ENCODE measurements at places on chromosomes 4 and X. TPM values are rescaled to one million over a fixed set of nuclear protein-coding genes. Genes with fewer than 3 reads are reported as not detected.

- no peaks in the 10 kb centered on the region for H3K36me3 ChIP-seq
- H3K4me3 ChIP-seq = no peak overlapping the region
- H3K4me1 ChIP-seq = peaks cover 3% of the 10 kb centered on the region
- H3K27ac ChIP-seq = no peak overlapping the region
- peaks cover 100% of the 10 kb centered on the region for H3K27me3 ChIP-seq
- DNase-seq = peak; percentile 33
Observed at GRCh38 chr4:8854016-8854415, 17.6 kb downstream of the HMX1 start.

GRCh38 chr4:5639556-5639955, 68.8 kb downstream of the EVC2 start:
- H3K27me3 ChIP-seq = no peaks in the 10 kb centered on the region
- H3K4me1 ChIP-seq = peaks cover 3% of the 10 kb centered on the region
- H3K36me3 ChIP-seq = peaks cover 30% of the 10 kb centered on the region
- no peak overlapping the region for H3K4me3 ChIP-seq
- no peak for DNase-seq

DNA sequence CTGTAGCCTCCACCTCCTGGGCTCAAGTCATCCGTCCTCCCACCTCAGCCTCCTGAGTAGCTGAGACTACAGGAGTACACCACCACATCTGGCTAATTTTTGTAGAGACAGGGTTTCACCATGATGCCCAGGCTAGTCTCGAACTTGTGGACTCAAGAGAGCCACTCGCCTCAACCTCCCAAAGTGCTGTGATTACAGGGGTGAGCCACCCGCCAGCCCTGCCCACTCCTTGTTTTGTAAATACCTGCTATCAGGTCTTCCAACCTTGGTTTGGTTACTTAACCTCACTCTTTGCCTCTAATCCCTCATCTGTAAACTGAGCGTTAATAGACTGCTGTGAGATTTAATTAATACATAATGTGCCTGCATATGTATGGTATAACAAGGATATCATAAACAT, 803 bp downstream of the CNGA1 start:
- H3K27ac ChIP-seq = no peak overlapping the region
- H3K27me3 ChIP-seq = peaks cover 21% of the 10 kb centered on the region
- H3K4me3 ChIP-seq = no peak overlapping the region
- no peak for DNase-seq
- H3K36me3 ChIP-seq = no peaks in the 10 kb centered on the region

The CPE gene
- 13.3 TPM for polyA plus RNA-seq

GRCh38 chrX:72714478-72714916, 391 bp upstream of the PHKA1 start:
- peak; percentile 67 for DNase-seq
- H3K27me3 ChIP-seq = no peaks in the 10 kb centered on the region
- H3K36me3 ChIP-seq = peaks cover 2% of the 10 kb centered on the region
- no peaks in the 10 kb centered on the region for H3K4me1 ChIP-seq
- peak overlapping the region; percentile 50 for H3K4me3 ChIP-seq

DNA sequence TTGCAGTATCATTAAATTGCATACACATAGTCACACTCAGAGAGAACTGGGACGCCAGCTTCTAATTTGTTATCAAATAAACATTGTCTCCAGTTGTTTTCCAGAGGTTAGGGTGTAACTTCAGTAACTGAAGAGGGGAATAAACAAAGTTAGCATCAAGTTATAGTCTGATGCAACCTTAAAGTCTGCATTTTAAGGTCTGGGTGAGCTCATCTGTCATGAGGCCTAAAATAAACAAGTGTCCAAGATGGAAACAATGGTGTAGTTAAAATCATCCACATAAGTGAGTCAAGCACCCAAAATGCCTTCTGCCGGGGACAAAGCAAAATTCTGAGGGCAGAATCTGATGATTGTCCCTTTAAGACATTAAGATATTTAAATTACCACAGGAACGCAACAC, 70.3 kb upstream of the EMCN start:
- peaks cover 9% of the 10 kb centered on the region for H3K4me1 ChIP-seq
- DNase-seq = no peak
- no peak overlapping the region for H3K27ac ChIP-seq
- no peaks in the 10 kb centered on the region for H3K27me3 ChIP-seq
- no peaks in the 10 kb centered on the region for H3K36me3 ChIP-seq

DNA sequence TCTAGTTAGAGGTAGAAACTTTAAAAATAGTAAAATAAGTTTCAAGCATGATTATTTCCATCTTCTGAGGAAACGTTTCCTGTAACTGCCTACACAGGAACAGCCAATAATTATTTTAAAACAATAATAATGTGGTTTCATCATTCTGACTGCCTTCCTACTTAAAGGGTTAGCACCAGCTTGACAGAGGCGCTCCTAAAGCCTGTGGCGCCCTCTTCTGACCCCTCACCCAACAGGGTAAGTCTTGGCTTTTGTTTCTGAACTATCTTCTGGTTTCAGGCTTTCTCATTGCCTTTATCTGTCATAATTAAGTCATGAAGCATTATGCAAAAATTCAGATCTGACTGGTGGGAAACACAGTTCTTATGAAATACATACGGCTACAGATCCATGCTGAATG, 96.7 kb downstream of the ITM2A start:
- H3K4me3 ChIP-seq = no peak overlapping the region
- DNase-seq = peak; percentile 54
- H3K27me3 ChIP-seq = no peaks in the 10 kb centered on the region
- H3K27ac ChIP-seq = no peak overlapping the region

The CT47B1 gene
- not detected for polyA plus RNA-seq

DNA sequence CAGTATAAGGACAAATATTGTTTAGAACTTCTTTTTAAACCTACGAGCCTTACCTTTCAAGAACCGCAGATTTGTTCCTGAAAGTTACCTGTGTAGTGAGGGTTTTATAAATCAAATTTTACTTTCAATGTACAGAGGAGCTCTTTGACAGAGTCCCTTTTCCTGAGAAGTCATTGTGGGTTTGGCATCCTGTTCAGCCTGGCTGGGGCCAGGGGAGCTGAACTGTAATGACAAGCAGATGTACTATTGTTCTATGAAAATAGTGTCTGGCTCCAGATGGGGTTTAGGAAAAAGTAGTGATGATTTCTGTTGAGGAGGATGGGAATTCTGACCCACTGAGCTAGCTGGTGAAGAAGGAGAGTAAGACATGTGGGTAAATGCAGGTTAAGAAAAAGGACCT, 196.2 kb upstream of the PGRMC2 start:
- DNase-seq = no peak
- no peaks in the 10 kb centered on the region for H3K27me3 ChIP-seq
- H3K36me3 ChIP-seq = no peaks in the 10 kb centered on the region
- no peaks in the 10 kb centered on the region for H3K4me1 ChIP-seq

DNA sequence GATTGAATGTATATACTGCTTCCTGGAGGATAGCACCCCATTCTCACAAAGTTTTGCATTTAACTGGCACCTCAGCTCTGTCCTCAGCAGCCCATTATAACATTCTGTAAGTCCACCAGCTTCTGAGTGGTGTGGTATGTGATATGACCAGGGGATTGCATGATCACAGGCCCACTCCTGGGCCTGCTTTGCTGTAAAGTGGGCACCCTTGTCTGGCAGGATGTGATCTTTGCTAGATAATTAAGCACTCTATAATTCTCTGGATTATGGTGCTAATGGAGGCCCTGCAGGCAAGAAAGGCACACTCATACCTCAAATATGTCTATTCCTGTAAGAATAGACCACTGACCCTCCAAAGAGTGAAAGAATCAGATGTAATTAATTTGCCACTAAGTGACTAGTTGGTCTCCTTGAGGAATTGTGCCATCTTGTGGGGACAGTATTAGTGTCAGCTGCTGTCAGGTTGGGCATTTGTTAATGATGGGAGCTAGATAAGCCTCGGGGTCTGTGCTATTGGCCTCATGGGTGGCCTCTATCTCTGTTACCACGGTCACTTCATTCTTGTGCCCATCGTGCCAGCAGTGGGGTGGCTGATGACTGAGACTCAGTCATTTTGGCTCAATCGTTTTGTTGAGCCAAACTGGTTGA, 2.2 kb upstream of the CFI start:
- no peak overlapping the region for H3K4me3 ChIP-seq
- no peaks in the 10 kb centered on the region for H3K4me1 ChIP-seq
- no peak overlapping the region for H3K27ac ChIP-seq
- no peak for DNase-seq
- no peaks in the 10 kb centered on the region for H3K27me3 ChIP-seq
- H3K36me3 ChIP-seq = no peaks in the 10 kb centered on the region

The MAGEB4 gene
- not detected for polyA plus RNA-seq

The TMEM31 gene
- polyA plus RNA-seq = not detected

DNA sequence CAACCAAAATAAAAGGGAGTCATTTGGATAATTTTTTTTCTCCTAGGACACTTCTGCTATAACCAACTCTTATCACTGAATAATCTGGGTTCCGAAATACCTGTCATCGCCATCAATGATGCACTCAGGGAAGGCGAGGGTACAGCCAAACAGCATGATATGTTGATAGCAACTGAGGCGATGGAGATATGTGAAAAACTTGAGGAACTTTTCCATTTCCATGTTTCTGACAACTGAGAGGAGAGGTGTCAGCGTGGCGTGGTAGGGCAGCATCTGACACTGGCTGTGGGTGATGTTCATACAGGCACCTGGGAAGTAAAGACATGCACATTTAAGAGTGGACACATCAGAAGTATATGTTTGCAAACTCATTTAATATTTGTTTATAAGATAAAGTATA, 74.6 kb downstream of the CORIN start:
- H3K4me1 ChIP-seq = no peaks in the 10 kb centered on the region
- no peaks in the 10 kb centered on the region for H3K36me3 ChIP-seq
- no peaks in the 10 kb centered on the region for H3K27me3 ChIP-seq
- H3K27ac ChIP-seq = no peak overlapping the region
- no peak for DNase-seq

The TLR2 gene
- 3.2 TPM for polyA plus RNA-seq

The MGAT4D gene
- not detected for polyA plus RNA-seq

DNA sequence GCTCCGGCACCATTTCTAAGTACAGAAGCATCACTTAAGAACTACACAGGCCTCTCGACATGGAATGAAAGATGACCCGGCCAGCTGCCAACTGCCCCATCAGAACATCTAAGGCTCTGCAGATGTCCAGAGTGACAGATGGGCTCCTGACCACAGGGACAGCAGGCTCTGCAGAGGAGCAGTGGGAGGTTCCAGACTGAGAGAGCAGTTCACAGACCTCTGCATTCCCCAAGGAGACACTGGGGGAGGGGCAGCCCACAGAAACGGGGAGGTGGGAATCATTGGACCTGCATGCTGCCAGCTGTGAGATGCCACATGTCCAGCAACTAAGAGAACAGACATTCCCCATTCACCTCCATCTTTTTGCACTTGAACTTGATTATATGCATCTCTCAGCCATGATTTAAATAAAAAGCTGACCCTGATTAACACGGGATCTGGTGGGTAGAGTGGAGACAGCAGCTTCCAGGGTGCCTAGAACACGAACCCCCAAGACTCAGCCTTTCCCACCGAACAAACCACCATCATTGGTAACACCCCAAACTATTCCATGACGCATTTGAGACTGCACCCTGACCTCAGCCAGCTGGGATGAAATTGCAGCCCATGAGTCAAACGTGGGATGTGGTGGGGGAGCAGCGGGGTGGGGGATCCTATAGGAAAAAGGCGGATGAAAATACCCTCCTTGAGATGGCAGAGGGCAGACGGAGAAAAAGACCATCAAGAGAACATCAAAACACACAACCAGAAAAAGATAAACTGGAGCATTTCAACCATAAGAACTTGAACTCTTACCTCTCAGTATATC, 47.2 kb downstream of the AFAP1 start:
- H3K27ac ChIP-seq = no peak overlapping the region
- DNase-seq = no peak
- H3K4me3 ChIP-seq = no peak overlapping the region
- H3K4me1 ChIP-seq = peaks cover 10% of the 10 kb centered on the region

DNA sequence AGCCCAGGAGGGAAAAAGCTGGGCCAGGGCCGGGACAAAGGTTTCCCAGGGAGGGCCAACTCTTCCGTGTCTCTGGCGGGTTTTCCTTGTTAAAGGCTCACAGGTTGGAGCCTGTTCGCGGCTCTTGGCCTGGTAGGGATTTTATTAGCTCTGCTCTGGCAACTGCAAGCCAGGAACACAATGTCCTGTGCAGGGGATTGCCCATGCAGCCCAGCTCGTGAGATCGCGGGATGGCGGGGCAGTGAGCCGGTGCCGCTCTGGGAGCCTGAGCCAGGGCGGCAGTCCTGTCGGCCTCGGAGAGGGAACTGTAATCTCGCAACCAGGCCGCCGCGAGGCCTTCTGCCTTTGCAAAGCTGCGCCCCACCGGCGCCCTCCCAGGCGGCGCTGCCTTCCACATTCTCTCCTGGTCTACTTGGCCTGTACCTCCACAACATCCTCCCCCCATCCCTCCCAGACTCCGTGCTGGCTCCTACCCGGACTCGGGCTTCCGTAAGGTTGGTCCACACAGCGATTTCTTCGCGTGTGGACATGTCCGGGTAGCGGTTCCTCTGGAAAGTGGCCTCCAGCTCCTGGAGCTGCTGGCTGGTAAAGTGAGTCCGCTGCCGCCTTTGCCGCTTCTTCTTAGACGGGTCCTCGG, 2.1 kb downstream of the PITX2 start:
- no peak for DNase-seq
- H3K27me3 ChIP-seq = peaks cover 96% of the 10 kb centered on the region
- H3K36me3 ChIP-seq = no peaks in the 10 kb centered on the region
- H3K27ac ChIP-seq = no peak overlapping the region

The CCNI gene
- 49.4 TPM for polyA plus RNA-seq

DNA sequence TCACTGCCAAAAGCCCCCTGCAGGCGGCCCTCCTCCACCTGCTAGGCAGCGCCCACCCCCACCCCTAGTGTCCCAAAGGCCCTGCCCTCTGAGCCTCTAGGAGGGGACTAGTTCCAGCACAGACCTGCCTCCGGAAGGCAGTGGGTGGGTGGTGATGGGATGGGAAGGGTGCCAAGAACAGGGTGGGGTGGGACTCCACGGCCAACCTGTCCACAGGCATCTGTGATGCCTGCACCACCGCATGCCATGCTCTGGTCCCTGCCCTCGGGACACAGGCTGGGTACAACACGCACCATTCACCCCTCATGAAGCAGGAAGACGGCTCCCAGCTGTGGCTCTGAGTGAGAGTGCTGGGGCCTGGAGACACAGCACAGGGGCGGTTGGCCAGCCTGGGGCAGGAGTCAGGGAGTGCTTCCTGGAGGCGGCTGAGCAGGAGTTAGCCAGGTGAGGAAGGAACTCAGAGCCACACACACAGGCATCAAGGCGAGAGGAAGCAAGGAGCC, 243.1 kb upstream of the PSAPL1 start:
- no peak overlapping the region for H3K27ac ChIP-seq
- no peaks in the 10 kb centered on the region for H3K4me1 ChIP-seq
- no peak overlapping the region for H3K4me3 ChIP-seq
- no peak for DNase-seq
- H3K27me3 ChIP-seq = no peaks in the 10 kb centered on the region

The COX7B2 gene
- polyA plus RNA-seq = not detected

All from heart left ventricle (tissue), 16 donors.